HT-29 (cell line): ENCODE measurements at places on chromosomes 4 and X.
A peak's percentile ranks its signal among the peaks of the same experiment; 100 is the strongest.

- no peak for DNase-seq
Measured at GRCh38 chr4:88575186-88575585, 17.1 kb upstream of the HERC3 start.

GRCh38 chrX:375181-376036, 11.3 kb downstream of the PPP2R3B start:
- no peak for DNase-seq

DNA sequence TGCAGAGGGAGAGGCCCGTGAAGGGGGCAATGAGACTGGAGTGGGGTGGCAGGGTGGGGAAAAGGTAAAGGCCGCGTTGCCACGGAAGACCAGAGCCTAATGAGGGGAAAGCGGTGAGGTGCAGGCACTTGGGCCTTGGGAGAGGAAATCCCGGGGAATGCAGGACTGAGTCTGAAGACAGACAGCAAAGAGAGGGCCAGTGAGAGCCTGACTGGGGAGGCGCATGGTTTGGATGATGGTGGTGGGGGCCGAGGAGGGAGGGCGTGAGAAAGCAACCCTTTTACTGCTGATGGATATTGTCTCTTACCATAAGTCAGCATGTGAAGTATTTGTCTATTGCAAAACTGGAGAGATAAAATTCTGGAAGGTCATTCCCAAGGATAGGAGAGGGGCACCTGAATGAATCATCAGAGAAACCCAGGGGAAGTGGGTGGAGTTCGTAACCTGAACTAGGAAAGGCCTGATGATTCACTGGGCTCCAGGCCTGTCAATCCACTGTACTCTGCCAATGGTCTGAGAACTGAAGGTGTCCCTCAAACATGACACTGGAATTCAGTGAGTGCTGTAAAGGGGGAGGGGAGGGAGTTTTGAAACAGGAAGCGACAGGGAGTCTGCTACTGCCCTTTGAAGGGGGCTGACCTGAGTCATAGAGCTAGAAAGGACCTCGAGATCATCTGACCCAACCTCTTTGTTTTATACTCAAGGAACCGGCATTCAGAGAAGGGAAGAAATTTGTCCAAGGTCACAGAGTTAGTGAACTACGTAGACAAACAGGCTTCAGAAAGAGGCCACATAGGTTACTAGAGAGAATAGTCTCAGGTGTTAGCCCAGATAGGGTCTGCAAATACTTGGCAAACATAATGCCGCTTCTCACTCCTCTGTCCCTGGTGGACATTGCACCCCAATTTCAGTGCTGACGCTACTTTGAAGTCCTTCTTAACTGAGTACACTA, 52.2 kb downstream of the NALF2 start:
- DNase-seq: peak; percentile 6

DNA sequence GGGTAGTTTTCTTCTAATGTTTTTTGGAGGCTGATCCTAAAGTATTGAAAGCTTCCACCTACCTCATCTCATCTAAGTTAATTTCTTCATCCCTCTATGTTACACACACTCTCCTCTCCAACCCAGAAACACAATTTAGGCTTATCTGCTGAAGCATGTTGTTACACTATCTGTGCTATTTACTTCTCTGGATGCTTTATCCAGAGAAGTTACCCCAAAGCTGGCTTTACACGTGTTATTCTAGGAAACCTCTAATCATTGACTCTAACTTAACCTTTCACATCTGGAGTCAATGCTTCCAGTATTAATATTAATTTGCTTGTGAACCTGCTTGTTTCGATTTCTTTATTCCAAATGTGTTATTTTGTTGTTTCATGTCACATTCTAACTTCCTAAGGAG, 87.3 kb upstream of the NMU start:
- DNase-seq: no peak

- peak; percentile 58 for DNase-seq
Measured at GRCh38 chrX:63506320-63506719, 155.2 kb upstream of the SPIN4 start.

GRCh38 chr4:184019076-184019475, 114.0 kb downstream of the STOX2 start:
- no peak for DNase-seq
